ENCODE measurements at places on chromosomes 7 and 10. TPM values are rescaled to one million over a fixed set of nuclear protein-coding genes. Genes with fewer than 3 reads are reported as not detected.
A peak's percentile ranks its signal among the peaks of the same experiment; 100 is the strongest.

Gene AMPH
- 1.3 TPM for polyA plus RNA-seq

GRCh38 chr7:3795781-3796180, 494.7 kb downstream of the SDK1 start:
- no peak for DNase-seq

GRCh38 chr10:103917302-103918052, 507 bp downstream of the STN1 start:
- DNase-seq = peak; percentile 80

Gene PGAM2
- 2,530 TPM for polyA plus RNA-seq

Gene GPR37
- 0.09 TPM for polyA plus RNA-seq

DNA sequence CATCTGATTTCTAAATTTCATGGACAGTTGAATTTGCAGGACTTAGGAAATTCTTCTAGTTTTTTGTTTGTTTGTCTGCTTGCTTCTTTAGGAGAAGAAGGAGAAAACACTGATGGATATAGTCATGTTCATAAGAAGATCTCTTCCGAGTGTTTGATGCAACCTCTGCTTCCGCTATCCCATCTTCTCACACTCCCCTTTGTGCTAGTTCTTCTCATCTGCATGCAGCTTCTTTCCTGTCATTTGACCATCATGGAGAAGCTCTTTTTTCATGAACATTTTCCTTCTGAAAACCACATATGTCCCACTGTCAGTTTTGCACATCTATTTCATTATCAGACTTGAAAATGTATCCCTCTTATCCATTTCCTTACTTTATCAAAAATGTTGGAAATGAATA, 346.9 kb upstream of the PRKCQ start:
- no peak for DNase-seq

DNA sequence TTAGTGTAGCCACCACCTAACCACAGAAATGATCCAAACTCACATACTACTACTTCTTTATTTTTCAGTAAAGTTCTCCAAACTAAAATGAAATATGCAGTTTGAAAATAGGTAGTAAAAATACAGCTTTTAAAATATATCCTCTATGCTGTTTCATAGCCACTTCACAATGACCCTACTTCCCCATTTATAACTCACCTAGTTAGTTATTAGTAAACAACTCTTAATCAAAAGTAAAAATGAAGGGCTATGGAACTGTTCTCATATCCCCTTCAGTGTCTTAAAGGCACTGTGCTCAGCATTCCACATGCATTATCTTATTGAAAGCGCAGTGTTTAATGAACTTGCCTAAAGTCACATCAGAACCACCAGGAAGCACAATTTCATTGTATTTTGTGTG, 43.5 kb downstream of the KMT2C start:
- DNase-seq = no peak

GRCh38 chr10:21424459-21424861, 101.0 kb downstream of the SKIDA1 start:
- DNase-seq = no peak
